Suprapubic skin (tissue), 4 donors: ENCODE measurements at places on chromosomes 1 and 21.
A peak's percentile ranks its signal among the peaks of the same experiment; 100 is the strongest.

GRCh38 chr1:6922096-6922931 lies 137.1 kb downstream of the CAMTA1 start:
- DNase-seq = no peak

GRCh38 chr1:36484099-36484498 lies 1.4 kb upstream of the CSF3R start:
- DNase-seq = no peak

- no peak for DNase-seq
Observed at GRCh38 chr1:26702680-26703038, 6.8 kb downstream of the ARID1A start.

- no peak for DNase-seq
Observed at GRCh38 chr1:109091078-109091838, 694 bp downstream of the TMEM167B start.

GRCh38 chr1:163774401-163774945 lies 452.7 kb downstream of the NUF2 start:
- DNase-seq = no peak

DNA sequence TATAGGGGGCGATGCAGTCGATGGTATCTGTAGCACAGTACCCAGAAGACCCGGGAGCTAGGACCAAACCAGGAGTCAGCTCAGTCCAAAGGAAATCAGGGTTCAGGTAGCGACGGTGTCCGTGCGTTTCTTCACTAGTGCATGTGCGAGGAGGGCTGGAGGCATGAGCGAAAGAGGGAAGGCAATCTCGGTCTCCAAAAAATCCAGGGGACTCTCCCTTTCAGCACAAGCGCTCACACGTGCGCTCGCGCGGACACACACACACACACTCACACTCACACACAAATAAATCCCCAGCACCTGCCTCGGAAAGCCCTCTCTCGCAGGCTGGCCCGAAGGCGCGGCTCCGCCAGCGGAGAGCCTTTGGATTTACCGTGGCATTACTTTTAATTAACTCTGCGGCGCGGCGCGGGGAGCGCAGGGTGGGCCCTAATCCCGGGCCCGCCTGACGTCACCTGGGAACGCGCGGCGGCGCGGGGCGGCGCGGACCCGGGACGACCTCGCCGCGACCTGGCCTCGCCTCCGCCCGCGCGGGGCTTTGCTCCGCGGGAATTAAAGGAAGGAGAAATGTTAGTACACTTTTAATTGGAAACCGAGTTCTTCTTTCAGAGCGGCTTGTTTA lies 121.2 kb downstream of the LMX1A start:
- DNase-seq = no peak

DNA sequence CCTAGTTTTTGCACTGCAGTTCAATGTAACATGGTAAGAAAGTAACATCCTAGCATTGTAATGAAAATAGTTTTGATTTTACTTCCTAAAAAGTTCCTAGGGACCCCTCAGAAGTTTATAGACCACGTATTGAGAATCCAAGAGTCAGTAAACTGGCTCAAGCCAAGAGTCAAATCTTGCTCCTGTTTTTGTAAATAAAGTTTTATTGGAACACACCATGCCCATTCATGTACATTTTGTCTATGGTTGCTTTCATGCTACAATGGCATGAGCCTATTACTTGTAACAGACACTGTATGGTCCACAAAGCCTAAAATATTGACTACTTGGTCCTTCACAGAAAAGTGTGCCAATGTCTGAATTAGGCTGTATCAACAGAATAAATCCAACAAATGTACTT lies 301.0 kb downstream of the LMO4 start:
- no peak for DNase-seq

DNA sequence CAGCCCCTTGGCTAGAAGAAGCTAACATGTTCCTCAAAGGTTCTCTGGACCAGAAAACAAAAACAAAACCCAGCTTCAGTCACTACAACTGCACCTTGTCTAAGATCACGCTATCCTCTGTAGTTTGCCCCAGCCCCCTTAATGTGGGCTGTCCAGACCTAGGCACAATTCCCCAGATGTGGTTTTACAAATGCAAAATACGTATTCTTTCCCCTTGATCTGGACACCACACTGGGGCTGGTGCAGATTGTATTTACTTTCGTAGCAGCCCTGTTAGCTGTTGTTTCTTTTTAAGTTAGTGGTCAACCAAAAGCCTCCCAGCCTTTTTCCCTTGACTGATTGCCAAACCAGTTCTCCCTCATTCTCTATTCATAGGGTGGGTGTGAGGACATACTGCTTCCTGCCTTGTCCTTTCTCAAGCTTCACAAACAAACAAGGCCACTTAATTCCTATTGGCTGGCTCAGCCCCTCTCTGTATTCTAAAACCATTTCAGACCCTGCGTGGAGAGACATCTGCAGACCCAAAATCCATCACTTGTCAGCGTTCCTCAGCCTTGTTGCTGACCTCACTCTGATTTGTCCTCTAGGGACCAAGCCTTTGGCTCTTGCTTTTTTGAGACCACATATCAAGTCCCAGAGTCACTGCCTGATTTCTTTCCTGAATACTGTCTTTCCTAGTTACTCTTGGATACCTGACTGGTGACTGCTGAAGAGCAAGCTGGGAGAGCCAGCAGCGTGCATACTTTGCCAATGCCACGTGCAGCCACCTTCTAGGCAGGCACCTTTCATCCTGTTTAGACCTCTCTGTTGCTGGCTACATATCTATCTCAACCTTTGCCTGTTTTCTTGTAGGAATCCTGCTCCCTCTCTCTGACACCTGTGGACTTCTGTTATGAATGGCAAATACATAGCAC lies 96.4 kb upstream of the RAB3GAP2 start:
- DNase-seq = no peak

DNA sequence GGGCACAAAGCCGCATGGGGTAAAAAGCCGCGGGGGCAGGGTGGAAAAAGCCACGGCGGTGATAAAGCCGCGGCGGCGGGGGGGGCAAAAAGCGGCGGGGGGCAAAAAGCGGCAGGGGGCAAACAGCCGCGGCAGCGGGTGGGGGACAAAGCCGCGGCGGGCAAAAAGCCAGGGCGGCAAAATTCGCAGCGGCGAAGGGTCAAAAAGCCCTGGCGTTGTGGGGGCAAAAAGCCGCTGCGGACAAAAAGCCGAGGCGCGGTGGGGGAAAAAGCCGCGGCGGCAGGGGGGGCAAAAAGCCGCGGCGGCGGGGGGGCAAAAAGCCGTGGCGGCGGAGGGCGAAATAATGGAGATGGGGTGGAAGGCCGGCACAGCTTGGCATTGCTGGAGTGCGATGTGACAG lies 3902.9 kb downstream of the SRGAP2C start:
- DNase-seq = peak; percentile 41

DNA sequence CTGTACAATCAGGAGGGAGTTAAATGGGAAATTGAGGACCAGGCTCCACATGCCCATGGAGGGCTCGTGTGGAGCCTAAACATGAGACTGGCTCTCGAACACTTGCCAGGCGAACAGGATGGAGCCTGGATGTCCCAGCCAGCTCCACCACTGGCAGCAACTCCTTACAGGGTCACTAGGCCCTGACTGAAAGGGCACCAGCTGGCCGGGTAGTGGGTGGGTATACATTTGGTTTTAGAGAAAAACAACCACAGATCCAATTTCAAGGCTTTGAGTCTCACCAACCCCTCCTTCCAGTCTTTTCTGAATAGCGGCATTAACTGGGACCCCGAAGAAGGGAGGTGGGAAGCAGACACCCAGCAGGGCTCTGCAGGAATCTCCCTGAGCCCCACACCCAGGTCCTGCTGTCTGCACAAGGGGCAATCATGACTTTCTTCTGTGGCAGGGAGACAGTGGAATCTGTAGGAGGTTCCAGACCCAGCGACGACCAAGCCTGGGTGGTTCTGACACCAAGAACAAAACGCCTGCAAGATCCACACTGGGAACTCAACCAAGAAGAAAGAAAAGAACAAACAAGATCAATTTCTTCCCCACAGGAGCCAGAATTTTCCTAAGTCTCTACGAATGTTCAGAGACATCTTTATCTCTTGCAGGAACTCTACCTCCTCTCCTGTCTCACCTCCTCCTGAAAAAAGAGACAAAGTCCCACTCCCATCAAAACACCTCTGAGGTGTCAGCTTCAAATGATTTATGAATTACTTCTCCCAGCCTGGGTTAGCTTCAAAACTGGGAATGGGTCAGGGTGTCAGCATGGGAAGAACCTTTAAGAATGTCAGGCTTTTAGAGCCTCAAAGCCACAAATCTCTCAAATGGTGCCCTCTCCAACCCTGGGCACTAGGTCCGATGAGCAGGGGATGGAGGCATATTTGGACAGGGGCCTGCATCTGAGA lies 26.5 kb upstream of the SRP9 start:
- no peak for DNase-seq

DNA sequence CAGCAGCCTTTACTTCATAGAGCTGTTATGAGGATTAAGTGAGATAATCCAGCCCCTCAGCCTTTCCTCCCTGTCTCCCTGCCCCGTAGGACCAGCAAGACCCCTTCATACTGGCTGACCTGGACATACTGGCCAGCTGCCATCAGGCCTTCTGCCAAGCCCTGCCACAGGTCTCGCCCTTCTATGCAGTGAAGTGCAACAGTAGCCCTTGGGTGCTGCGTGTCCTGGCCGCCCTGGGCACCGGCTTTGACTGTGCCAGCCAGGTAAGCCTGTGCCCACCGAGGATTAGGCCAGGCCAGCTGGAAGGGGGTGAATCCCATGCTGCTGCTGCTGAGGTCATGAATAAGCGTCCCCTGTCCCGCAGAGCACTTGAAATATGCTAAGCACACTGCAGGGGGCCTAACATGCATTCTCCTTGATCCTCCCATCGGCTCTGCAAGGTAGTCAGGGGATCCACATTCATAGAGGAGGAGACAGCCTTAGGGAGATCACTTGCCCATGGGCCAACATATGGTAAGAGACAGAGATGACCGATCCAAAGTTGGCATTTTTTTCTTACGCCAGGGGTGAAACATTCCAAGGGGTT lies 73.3 kb upstream of the TINAGL1 start:
- DNase-seq = no peak

DNA sequence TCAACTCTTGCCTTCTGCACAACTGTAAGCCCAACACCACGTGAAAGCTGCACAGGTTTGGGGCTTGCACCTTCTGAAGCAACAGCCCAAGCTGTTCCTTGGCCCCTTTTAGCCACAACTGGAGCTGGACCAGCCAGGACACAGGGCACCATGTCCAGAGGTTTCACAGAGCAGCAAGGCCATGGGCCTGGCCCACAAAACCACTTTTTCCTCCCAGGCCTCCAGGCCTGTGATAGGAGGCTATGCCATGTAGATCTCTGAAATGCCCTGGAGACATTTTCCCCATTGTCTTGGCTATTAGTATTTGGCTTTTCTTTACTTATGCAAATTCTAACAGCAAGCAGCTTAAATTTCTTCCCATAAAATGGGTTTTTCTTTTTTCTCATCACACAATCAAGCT lies 126.1 kb downstream of the SLC44A5 start:
- no peak for DNase-seq

- DNase-seq = peak; percentile 8
Observed at GRCh38 chr21:46454634-46455390, 3.9 kb upstream of the DIP2A start.

GRCh38 chr1:115545096-115545720 lies 96.6 kb upstream of the VANGL1 start:
- no peak for DNase-seq

- no peak for DNase-seq
Observed at GRCh38 chr1:167003711-167004110, 14.6 kb downstream of the MAEL start.

- no peak for DNase-seq
Observed at GRCh38 chr1:6460301-6461050, 5.5 kb downstream of the TNFRSF25 start.

DNA sequence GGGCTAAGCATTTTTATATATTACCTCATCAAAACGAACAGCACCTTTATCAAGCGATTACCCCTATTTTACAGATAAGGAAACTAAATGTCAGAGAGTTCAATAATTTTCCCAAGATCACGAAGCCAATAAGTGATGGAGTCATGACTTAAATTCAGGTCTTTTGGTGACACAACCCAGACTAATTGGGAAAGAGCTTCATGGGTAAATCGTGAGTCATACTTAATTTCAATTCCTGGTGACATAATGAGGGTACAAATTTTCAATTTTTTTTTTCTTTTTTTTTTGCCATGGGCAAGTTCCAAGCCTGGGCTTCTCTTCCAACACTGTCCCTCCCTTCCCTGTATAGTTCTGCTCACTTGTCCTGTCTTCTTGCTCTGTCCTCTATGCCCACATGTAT lies 30.1 kb upstream of the IL10 start:
- no peak for DNase-seq

- DNase-seq = no peak
Observed at GRCh38 chr1:213782941-213783672, 204.7 kb upstream of the PROX1 start.

DNA sequence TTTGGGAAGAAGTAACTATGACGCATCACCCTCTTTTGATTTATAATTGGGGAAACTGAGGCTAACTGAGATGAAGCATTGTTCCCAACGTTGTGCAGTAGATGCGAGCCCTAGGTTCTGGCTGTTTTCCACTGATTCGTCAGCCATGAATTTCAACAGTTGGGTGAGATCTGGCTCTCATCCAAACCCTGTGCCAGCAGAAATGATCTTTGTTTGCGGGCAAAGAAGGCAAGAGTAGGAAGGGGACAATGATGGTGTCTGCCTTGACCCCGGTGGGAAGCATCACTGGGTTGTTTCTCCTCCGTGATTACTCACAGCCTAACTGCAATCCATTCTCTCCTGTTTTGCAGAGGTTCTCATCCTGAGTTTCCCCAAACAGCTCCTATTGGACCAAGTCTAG lies 142.3 kb downstream of the MIS18A start:
- DNase-seq = no peak

- peak; percentile 75 for DNase-seq
Observed at GRCh38 chr21:45511661-45512431, 30.4 kb downstream of the SLC19A1 start.

- DNase-seq = no peak
Observed at GRCh38 chr1:201706109-201706508, 122.8 kb upstream of the IPO9 start.

GRCh38 chr21:32878661-32879060 lies 107.1 kb upstream of the PAXBP1 start:
- no peak for DNase-seq

GRCh38 chr1:19648689-19649088 lies 4.6 kb downstream of the NBL1 start:
- no peak for DNase-seq

- no peak for DNase-seq
Observed at GRCh38 chr1:241215203-241215602, 141.8 kb downstream of the RGS7 start.

GRCh38 chr1:6762060-6762459 lies 23.2 kb upstream of the CAMTA1 start:
- no peak for DNase-seq

GRCh38 chr1:203306965-203307541 lies 1.7 kb downstream of the BTG2 start:
- DNase-seq = no peak

DNA sequence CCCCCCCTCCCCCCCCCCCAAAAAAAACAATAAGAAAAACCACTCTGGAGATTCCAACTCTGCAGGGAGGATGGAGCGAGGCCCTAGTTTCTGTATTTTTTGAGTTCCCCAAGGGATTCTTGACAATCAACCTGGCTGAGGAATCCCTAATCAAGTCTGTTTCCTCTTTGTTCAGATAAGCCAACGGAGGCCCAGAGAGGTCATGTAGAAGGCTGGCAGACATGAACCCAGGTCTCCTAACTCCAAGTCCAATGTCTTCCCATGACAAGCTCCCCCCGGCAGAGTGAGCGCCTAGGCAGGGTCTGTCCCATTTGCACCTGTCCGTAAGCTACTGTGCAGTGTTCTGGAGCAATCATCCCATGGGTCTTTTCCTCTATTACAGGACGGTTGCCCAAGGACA lies 39.5 kb downstream of the LRRC71 start:
- DNase-seq = no peak
